ENCODE measurements at places on chromosomes 2 and 18. TPM values are rescaled to one million over a fixed set of nuclear protein-coding genes. Genes with fewer than 3 reads are reported as not detected.

Gene LMAN1
- total RNA-seq = 112 TPM

- no peak for DNase-seq
Observed at GRCh38 chr2:118460425-118460824, 372.2 kb downstream of the INSIG2 start.

DNA sequence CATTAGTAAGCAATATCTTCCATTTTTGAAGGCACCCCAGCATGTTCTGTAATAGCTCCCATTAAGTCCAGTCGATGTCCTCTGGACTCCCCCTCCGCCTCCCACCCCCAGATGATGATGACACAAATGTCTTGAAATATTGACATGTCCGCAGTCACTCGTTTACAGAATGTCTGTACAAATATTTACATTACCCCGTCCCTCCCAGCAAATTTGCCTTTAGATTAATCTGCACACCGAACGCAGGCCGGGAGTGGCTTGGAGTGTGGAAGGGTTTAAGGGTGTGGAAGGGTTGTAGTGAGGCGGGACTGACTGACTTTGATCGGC lies 853 bp upstream of the OSBPL6 start:
- DNase-seq = no peak

GRCh38 chr18:52667463-52668065 lies 327.6 kb downstream of the DCC start:
- no peak for DNase-seq

- DNase-seq = no peak
Observed at GRCh38 chr18:8823530-8823929, 118.2 kb downstream of the MTCL1 start.

DNA sequence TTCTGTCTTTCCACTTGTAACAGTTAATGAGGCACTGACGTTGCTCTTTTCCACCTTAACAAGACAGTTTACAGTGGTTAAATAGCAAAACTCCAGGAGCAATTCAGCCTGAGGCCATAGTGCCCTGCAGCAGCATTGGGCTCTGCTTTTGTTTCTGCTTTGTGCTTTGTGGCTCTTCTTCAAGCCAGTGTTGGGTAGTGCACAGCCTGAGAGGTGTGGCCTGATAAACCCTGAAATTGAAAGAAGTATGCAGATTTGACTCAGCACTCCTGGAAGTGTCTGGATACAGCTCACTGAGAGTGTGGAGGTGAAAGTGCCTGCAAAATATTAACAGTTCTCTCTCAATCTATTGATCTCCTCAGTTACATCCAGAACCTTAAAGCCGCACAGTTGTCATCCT lies 63.0 kb downstream of the STK25 start:
- DNase-seq = no peak

GRCh38 chr18:21714474-21714873 lies 9.9 kb upstream of the ABHD3 start:
- no peak for DNase-seq

DNA sequence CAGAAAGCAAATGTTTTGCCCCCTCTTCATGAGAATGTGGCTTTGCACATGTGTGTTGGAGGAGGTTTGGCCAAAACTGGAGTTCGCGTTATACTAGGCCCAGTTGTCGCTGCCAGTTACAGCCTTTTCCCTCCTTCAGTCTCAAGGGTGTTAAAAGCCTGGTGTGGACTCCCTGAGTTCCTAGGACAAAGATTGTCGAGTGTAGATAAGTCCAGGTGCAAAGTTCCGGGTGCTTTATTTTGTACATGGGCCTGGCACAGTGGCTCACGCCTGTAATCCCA lies 542 bp upstream of the RNF103 start:
- DNase-seq = peak; percentile 12

Gene MEIS1
- 5.2 TPM for total RNA-seq

GRCh38 chr18:34659579-34660517 lies 50.2 kb upstream of the DTNA start:
- DNase-seq = peak; percentile 90

GRCh38 chr2:105787376-105788318 lies 42.9 kb downstream of the NCK2 start:
- peak; percentile 40 for DNase-seq

DNA sequence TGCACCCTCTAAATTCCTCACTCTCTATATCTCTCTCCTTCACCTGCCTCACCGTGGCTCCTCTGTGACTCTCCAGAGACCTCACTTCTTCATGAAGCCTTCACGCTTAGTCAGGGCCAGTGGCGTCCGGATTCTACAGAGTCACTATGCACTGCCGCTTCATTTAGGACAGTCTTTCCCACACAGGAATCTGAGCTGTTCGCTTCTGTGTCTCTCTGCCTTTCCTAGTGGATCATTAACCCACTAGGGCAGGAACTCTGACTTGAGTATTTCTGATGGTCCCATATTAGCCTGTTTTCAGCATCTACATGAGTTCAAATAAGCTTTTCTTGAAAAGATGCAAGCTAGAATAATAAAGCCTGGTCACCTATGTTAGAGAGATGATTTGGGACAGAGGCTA lies 180.2 kb upstream of the DOK6 start:
- no peak for DNase-seq

- DNase-seq = no peak
Observed at GRCh38 chr2:71559080-71559827, 105.9 kb downstream of the DYSF start.

Gene RFX8
- total RNA-seq = 10.8 TPM

Gene AMER3
- not detected for total RNA-seq

- no peak for DNase-seq
Observed at GRCh38 chr2:17748745-17749144, 4.9 kb downstream of the SMC6 start.

DNA sequence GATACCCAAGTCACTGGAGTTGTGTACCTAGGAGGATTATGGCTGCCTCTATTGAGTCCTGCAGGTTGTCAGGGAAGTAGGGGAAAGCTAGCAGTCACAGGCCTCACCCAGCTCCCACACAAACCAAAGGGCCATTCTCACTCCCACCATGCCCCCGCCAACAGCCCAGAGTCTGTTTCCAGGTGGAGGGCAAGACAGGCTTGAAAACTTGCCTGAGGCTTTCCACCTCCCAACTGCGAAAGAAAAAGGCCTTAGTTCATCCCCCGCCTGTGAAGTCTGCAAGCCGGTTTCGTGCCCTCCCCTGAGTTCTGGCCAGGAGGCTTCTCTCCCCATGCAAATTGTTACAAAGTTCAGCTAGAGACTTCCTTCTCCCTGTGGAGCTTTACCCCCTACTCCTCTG lies 270.3 kb downstream of the TXNL1 start:
- no peak for DNase-seq

DNA sequence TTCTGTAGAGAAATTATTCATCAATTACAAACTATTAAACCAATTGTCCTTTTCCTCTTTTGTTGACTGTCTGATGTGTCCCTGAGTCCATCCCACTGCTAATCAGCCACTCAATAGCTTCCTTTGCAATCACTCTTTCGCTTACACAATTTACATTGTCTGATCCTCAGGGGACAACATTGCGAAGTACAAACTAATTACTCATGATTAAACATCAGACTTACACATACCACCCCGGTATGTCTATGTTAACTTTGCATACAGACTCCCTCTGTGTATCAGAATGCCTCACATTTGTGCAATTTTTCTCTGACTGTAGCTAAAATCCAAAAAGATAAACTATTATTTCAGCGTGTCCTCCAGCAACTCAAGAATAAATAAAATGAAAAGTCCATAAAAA lies 264.4 kb upstream of the REV1 start:
- peak; percentile 4 for DNase-seq

GRCh38 chr18:11149441-11150270 lies at the start of gene PIEZO2:
PIEZO2 (minus strand) TSS chr18:11149569; CDS start chr18:11148588, 981 bp downstream.
- peak; percentile 74 for DNase-seq

Measured in RPMI7951 (cell line).